Activated CD4-positive, alpha-beta T cell treated with anti-CD3 and anti-CD28 coated beads for 48 hours (primary cell): ENCODE measurements at places on chromosomes 5 and 9.

DNA sequence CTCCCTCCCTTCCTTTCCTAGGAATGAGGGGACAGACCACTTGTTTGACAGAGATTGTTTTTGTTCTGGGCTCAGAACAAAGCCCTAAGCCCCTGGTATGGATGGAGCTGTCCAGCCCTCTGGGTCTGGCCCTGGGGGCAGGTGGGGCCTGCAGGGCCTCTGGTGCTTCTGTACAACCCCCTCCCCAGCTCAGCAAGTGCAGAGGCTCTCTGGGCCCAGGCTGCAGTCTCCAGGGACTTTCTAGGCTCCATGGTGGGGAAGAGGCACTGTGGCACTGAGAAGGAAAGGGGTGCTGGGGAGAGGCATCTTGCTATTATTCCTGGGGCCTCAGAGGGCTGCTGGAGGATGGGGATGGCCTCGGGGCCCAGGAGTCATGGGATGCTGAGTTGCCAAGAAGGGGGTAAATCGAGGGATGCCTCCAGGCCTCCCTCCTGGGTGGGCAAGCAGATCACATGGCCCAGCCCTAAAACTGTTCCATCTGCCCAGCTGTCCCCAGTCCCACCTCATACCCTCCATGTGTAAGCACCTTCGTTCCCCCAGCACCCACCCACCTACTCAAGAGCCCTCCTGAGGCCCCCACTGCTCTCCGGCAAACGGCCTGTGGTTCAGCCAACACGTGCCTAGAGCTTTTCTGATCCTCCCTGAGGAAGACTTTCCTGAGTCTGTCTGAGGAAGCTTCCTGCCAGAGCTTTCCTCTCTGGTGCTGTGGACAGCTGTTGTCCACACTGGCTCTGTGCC, 225.7 kb downstream of the CACNA1B start:
- DNase-seq, result no peak

GRCh38 chr5:74092766-74093165, 466.8 kb downstream of the ARHGEF28 start:
- DNase-seq, result no peak

DNA sequence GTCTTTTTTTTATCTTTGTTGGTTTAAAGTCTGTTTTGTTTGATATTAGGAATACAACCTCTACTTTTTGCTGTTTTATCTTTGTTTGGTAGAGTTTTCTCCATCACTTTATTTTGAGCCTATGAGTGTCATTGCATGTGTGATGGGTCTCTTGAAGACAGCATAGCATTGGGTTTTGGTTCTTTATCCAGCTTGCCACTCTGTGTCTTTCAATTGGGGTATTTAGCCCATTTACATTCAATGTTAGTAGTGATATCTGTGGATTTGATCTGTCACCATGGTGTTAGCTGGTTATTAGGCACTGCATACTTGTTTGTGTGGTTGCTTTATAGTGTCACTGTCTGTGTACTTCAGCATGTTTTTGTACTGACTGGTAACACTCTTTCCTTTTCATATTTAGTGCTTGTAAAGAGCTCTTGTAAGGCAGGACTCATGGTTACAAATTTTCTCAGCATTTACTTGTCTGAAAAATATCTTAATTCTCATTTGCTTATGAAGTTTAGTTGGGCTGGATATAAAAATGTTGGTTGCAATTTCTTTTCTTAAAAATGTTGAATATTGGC, 845.5 kb downstream of the TLE4 start:
- DNase-seq, result no peak

DNA sequence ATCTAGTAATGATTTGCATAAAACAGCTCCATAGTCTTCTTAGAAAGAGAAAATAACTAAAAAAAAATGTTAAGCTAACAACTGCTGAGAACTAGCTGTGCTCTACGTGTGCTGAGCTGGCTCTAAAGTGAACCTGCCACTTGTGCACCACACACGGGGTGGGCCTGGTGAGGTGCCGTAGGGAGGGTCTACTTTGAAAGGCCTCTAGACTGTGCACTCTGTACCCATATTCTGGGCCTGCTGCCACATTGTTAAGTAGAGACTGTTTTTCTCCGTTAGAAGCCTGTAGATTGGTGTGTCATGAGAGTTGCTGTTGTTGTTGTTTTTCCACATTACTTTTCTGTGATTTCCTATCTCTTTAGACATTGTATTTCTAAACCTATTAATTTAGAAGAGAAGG, 93.9 kb downstream of the CD180 start:
- DNase-seq, result no peak

- DNase-seq, result no peak
Measured at GRCh38 chr9:14945351-14945750, 35.1 kb upstream of the FREM1 start.
